ENCODE measurements at places on chromosomes 12 and 14. TPM values are rescaled to one million over a fixed set of nuclear protein-coding genes. Genes with fewer than 3 reads are reported as not detected.

The IGFBP6 gene
- 280 TPM for total RNA-seq

The NGB gene
- total RNA-seq: not detected

- DNase-seq: no peak
Observed at GRCh38 chr12:25034676-25035075, 85.8 kb upstream of the BCAT1 start.

DNA sequence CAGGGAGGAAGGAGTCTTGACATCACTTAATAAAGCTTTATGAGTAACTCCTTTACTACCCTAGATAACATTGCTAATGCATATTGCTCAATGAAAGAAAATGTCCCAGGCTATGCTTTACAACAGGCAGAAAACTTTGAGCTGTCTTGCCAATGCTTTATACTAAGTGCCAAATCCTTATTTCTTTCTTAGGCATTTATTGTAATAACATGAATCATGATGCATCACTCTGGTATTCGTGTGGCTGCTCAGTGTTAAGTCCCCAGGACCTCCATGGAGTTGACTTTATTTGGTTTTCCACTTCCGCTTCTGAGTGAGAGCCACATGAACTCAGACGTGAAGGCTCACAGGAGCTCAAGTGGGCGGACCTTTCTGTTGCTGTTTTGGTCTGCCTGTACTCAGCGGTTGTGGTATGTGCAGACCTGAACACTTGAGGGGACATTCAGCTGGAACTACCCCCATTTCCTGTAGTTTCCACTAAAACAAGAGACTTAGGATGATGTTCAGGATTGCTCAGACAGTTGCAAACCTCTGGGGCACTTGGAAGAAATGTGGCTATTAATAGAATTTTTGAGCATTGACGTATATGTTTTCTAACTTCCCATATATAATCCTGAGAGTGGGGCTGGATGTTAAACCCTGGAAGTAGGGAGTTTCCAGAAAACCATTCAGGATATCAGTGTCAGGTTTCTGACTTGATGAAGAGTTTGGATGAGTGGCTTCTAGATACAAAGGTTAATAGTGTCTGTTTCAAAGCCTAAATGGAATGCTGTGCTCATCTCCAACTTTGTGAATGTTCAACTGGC lies 258.6 kb downstream of the MSRB3 start:
- peak; percentile 61 for DNase-seq

DNA sequence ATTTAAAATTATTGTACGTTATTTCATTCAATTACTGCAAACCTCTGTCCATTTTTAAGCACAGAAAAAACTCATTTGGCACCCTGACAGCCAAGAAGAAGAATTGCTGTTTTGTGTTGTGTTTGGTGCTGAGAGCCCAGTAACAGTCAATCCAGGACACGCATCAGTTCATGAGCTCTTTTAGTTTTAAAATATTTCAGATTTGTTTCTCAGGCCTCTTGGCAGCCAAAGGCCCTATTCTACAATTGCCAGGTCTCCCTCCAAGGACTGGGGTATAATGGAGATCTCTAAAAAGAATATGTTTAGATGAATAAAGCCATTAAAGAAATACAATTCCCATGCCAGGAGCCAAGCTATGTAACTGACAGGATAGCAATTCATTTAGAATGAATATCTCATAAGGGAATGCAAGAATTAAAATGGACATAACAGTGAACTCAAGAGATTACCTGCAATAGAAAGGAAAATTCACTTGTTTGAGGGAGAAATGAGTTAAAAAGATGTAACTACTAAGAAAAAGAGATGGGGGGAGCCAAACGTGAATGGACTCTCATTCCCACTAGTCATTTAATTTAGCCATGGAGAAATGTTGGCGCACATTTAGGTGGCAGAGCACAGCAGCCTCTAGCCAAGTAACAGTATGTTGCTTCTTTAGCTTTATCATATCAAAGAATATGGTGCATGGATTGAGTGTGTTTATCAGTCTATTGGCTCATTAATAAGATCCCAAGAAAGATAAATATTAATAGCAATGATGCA lies 140.6 kb upstream of the PELI2 start:
- no peak for DNase-seq

Data from uterus (tissue), 4 donors.